ENCODE measurements at places on chromosomes 3 and 15. TPM values are rescaled to one million over a fixed set of nuclear protein-coding genes. Genes with fewer than 3 reads are reported as not detected.

CYP8B1 gene
- not detected for polyA plus RNA-seq

DNA sequence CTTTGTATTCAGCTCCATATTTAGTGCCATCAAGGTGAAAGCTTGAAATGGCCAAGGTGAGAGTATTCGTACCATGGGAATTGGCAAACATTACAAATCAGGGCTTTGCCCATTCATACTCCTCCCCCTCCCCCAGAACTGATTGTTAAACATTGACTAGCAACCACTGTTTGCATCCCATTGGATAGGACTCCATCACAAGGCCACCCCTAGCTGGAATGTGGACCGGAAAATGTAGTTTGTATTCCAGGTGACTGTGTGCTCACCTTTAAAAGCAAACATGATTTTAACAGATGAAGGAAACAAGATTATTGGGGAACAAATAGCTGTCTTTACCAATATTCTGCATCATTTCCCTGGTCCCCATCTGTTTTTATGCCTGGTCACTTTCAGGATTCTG is 14.1 kb downstream of the ST3GAL6 start:
- DNase-seq = no peak

PLSCR2 gene
- not detected for polyA plus RNA-seq

CX3CR1 gene
- 0.80 TPM for polyA plus RNA-seq

DNA sequence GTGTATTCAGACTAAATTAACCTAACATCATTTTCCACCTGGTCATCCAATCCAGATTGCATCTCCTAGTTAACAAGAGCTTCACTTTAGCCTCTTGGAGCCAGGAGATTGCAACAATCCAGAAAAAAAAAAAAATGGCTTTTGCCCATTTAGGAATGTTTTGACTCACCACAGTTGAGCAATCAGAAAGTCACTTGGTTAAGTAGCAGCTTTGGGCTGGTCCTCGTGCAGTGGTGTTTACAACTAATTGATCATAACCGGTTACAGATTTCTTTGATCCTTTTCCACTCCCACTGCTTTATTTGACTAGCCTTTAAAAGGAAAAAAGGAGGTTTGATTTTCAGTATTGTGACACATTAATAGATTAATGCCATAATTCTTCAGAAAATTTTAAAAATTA is 688.8 kb upstream of the CCDC54 start:
- no peak for DNase-seq

CNOT10 gene
- 19.2 TPM for polyA plus RNA-seq

MAP1A gene
- polyA plus RNA-seq = 0.15 TPM

FSD2 gene
- 0.02 TPM for polyA plus RNA-seq

GRCh38 chr3:127637546-127637945 is 8.6 kb downstream of the PODXL2 start:
- no peak for DNase-seq

ALPK3 gene
- polyA plus RNA-seq = 0.13 TPM

GRCh38 chr3:72316501-72317279 is 531.6 kb downstream of the SHQ1 start:
- DNase-seq = no peak

KIF15 gene
- 0.74 TPM for polyA plus RNA-seq

- no peak for DNase-seq
Observed at GRCh38 chr3:150770681-150771080, 7.7 kb upstream of the SIAH2 start.

GRCh38 chr3:186097663-186098451 is 11.0 kb downstream of the ETV5 start:
- no peak for DNase-seq

ACKR4 gene
- 1.0 TPM for polyA plus RNA-seq

GRCh38 chr15:52680041-52680391 is 828 bp upstream of the ATOSA start:
- DNase-seq = no peak

DNA sequence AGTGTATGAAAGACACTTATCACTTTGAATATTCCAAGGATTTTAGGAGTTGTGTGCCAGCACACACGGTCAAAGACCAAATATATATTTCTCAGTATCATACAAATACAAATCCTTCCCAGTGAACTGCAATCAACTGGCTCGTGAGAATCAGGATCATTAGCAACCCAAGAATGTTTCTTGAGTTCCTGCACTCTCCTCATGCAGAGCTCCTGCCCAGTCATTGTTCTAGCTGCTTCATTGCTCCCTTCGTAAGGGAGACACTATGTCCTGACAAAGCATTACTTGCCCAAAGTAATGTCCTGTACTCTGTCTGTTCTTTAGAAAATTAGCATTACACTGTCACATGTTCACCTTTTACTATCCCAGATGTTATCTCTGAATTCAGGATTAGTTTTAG is 92.0 kb upstream of the SLC4A7 start:
- no peak for DNase-seq

WHAMM gene
- polyA plus RNA-seq = 5.7 TPM

GRCh38 chr3:184241447-184242296 is 7.1 kb downstream of the ALG3 start:
- peak; percentile 80 for DNase-seq

Measured in spleen (tissue), 13 donors.